Neural progenitor cell (in vitro differentiated cells): ENCODE measurements at places on chromosomes 5 and 9. TPM values are rescaled to one million over a fixed set of nuclear protein-coding genes. Genes with fewer than 3 reads are reported as not detected.

The OSMR gene
- total RNA-seq, result 0.22 and 0.58 TPM in 2 replicates

The IL7R gene
- total RNA-seq, result not detected in 2 replicates

The WNT8A gene
- total RNA-seq, result 0.25 TPM in 1 of 2 replicates, not detected in the other

The FGF1 gene
- not detected in 2 replicates for total RNA-seq

The BTNL8 gene
- total RNA-seq, result 0.22 and 0.34 TPM in 2 replicates

The JAKMIP2 gene
- total RNA-seq, result 8.2 TPM in 2 replicates
